ENCODE measurements at places on chromosomes 3 and 15.

- no peak for DNase-seq
Observed at GRCh38 chr3:65689436-65689835, 349.3 kb downstream of the MAGI1 start.

GRCh38 chr3:25723802-25724201 lies 59.1 kb upstream of the TOP2B start:
- no peak for DNase-seq

DNA sequence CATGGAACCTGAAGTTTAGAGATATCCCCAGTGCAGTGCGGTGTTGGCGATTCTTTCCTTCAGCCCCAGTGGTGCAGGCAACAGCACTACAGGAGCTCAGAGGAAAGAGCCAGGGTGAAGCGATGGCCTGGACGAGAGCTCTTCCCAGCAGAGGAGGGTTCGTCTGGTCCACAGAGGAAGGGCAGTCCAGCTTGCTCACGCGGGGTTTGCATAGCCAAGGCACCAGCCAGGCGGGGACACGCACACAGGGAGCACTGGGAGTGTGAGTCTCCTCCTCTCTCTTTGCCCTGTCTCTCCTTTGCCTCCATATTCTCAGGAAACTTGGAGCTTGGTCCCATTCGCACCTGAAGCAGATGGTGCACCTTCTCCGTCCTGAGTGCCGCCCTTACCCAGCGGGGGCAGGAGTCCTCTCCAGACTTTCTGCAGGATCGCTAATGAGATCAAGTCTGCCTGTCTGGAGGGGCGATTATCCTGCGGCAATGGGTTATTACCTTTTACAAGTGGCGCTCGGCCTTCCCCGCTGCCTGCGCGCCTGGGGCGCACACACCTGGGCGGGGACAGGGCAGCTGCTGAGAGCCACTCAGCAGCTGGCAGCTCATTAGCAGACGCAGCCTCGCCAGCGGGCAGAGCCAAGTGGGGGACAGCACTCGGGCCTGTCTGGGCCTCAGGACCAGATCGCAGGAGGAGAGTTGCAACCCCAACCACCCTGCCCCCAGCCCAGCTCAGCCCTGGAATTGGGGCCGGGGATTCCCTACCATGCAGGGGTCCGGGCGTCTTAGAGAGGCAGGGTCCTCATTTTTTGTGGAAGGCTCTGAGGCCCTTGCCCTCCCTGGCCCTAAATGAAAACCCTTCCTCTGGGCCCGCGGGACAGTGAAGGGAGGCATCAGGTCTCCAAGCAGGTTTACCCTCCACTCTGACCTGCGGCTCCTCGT lies 119.0 kb upstream of the MEF2A start:
- DNase-seq = no peak

GRCh38 chr3:45670991-45671390 lies 18.2 kb upstream of the SACM1L start:
- no peak for DNase-seq

GRCh38 chr3:55487381-55488241 lies 505 bp upstream of the WNT5A start:
- DNase-seq = peak; percentile 14

DNA sequence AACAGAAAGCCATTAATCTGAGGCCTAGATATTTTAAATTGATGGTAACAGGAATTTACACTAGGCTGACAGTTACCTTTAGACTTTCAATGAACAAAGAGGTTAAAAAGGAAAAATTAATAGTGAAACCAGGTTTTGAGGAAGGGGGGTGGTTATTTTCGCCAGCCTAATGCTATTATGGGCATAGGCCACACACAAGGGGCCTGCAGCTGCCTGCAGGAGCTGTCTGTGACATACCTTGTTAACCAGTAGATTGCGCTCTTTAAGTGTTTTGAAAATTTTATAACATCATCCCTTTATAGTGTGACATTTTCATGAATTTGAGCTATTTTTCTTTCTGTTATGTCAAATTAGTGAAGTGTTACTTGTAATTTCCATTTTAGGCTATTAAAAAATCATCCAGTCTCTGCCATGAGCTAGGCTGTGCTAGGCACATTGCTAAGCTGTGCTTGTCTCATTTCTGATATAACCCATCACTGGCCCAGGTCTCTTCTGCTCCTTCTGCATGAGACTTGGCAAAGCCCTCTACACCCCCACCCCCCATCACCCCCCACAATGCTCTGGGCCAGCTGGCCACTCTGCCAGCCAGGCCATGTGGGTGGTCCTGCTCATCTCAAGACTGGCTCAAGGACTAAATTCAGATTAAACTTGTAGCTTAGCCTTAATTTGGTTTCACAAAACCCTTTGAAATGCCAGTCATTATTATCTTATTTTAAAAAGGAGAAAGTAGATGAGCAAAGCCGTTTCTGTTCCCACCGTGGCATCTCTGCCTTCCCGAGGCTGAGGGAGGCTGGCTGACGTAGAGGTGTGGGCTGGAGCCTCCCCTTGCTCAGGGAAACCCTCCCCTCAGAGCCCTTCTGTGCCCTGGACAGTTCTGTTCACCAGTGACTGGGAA lies 48.4 kb upstream of the SEC22A start:
- no peak for DNase-seq
